MM.1S (cell line): ENCODE measurements at places on chromosomes 6 and 20.

- DNase-seq, result no peak
These were observed 185.6 kb upstream of the CST7 start for GRCh38 chr20:24763386-24764026.

GRCh38 chr6:13273931-13274706 lies 54.2 kb downstream of the TBC1D7 start:
- peak; percentile 80 for DNase-seq

DNA sequence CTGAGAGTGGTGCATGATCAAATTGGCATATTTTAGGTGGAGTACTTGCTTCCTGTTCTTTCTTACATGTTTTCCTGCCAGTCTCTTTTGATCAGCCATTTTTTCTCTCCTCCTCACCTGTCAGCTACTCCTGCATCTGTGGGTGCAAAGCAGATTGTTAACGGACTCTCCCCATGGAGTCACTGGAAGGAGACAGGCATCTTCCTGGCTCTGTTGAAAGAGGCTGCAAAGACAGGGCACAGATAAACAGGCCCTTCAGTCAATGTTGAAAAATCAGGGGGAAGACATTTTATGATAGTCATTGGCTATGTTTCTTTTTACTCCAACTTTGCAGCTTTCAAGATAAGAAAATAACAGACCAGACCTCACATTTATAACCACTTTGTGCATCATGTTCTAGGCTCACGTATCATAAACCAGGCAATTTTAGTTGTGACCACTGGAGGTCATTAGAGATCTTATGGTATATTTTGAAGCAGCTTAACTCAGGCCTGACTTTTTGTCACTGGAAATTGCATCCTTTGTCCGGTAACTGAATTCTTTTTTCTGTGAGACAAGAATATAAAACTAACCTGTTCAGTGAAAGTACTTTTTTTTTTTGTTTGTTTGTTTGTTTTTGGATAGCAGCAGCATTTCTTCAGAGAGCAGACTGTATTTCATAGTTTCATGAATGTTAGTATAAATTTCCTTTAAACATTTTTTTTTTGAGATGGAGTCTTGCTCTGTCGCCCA lies 20.1 kb downstream of the ECT2L start:
- DNase-seq, result peak; percentile 71

DNA sequence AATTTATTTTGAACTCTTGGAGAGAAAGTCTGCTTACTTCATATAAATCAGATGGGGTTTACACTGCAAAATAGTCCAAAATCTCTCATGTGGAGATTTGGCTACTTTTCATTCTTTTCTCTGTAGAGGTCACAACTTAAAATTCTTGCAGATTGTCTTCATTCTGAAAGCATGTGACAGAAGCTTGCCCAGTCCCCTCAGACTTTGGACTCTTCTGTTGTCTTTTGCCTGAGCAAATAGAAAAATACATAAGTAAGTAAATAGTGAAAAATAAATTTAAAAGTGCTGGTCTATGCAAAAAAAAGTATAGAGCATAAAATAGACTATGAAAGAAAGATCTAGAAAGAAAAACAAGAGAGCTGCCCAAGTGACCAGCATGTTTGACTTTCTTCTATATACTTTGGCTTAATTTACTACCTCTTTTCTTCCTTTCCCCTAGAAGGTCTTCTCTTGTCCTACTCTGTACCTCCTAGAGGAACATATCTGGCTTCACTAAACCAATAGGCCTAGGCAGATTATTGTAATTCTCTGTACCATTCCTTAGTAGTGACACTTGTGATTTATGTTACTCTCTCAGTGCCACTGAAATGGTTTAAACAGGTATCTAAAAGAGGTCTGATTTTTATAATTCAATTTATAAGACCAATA lies 260.9 kb downstream of the TENT5A start:
- no peak for DNase-seq

- no peak for DNase-seq
These were observed 123.4 kb downstream of the TASP1 start for GRCh38 chr20:13515291-13515690.

- no peak for DNase-seq
These were observed 121.2 kb downstream of the INSM1 start for GRCh38 chr20:20489054-20489453.

DNA sequence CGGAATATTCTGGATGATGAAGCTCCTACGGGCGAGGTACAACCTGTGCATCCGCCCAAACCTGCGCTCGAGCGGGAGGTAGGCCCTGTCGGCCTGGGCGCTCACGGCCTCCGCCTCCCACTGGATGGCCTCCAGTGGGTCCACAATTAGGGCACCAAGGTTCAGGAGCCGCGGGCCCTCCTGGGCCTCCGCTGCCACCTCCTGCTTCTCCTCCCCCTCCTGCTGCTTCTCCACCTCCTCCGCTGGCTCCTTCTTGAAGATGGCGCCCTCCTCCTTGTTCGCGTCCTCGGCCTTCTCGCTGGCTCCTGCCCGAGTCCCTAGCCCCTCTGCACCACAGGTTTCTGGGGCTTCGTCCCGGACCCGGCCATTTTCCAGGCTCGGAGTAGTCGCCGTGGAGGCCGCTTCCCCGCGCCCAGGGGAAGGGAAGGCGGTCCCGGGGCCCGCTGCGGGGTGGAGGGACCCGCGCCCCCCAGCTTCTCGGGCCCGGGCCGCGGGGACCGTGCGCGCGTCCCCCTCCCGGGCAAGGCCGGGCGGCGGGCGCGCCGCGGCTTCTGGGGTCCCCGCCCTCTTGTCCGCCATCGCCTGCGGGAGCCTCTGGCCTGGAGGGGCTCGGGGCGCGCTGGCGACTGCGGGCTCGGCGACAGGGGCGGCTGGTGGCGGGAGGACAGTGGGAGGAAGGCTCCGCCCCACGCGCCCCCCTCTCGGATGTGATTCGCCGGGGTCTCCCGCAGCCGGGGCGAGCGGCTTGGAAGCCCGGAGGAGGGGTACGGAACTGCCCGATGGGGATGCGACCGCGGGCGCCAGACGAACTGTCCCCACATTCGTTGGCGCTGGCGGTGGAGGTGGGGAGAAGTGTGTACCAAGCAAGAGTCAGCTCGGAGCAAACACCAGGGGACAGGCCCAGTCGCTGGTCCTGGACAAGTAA lies 17.6 kb downstream of the PLAGL2 start:
- DNase-seq, result no peak

- DNase-seq, result no peak
These were observed 55.9 kb upstream of the LYRM2 start for GRCh38 chr6:89694428-89694827.

GRCh38 chr6:36268478-36269275 lies 1.2 kb upstream of the PNPLA1 start:
- DNase-seq, result no peak
